Right cardiac atrium (tissue), 5 donors: ENCODE measurements at places on chromosomes 3 and 15. TPM values are rescaled to one million over a fixed set of nuclear protein-coding genes. Genes with fewer than 3 reads are reported as not detected.

DNA sequence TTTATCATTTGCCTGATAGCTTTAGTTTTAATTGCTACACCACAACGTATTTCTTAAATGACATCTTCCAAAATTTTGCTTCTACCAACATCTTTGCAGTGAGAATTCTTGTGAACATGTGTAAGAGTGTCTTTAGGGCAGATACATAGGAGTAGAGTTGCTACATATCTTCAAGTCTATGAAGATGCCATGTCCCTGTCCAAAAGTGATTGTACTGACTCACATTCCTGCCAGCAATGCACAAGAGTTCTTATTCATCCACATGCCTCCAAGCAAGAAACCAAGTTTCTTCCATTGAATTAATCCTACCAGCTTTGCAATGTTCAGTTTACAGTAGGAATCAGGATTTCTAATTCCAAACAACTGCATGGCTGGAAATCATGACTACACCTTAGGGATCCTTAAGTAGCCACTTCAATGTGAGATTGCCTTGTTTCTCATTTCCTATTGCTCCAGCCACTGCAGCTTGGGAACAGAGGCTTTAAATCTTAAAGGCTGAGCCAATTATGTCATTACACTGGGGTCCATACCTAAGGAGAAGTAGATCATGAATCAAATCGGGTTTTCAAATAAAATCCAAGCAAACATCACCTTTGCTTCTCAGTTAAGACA is 44.5 kb downstream of the BCL2L10 start:
- no peak for DNase-seq

GRCh38 chr3:158847452-158847821 is 45.6 kb downstream of the MFSD1 start:
- no peak for DNase-seq

DNA sequence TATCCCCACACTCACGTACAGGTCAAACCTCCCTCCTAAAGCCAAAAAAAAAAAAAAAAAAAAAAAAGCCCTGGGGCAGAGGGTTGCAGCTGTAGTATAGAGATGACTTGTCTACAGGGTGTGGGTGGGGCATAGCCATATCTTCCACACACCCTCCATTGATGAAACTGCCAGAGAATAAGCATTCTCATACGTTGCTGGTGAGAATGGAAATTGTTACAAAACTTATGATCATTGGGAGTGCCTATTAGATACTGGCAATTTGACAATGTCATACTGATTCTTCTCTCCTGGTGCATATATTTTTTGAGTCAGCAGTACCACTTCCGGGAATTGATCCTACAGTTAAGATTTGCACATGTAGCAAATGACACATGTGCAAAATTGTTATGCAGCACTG is 11.0 kb upstream of the CTNNB1 start:
- no peak for DNase-seq

DNA sequence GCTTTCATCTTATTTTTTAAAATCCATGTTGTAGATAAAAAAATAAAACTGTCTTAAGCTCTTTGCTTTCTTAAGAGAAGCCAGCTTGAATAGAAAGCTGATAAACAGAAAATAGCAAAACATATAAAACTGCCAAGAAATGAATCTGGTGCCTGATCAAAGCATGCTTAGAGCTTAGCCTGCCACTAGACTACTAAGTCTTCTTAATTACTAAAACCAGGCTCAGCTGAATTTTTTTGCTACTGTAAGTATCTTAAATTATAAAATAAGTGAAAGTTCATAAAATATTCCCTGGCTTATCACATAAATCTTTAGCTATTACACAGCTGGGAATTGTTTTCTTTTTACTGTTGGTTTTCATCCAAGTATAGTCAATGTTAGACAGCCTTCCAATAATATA is 803.9 kb downstream of the DIPK2A start:
- DNase-seq = no peak

DNA sequence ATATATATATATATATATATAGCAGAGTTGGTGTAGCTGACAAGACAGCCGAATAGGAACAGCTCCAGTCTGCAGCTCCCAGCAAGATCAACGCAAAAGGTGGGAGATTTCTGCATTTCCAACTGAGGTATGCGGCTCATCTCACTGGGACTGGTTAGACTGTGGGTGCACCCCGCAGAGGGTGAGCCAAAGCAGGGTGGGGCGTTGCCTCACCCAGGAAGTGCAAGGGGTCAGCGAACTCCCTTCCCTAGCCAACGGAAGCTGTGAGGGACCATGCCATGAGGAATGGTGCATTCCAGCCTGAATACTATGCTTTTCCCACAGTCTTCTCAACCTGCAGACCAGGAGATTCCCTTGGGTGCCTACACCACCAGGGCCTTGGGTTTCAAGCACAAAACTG is 81.7 kb upstream of the ST3GAL6 start:
- DNase-seq = no peak

GRCh38 chr15:90685591-90686434 is 31.3 kb upstream of the BLM start:
- no peak for DNase-seq

DNA sequence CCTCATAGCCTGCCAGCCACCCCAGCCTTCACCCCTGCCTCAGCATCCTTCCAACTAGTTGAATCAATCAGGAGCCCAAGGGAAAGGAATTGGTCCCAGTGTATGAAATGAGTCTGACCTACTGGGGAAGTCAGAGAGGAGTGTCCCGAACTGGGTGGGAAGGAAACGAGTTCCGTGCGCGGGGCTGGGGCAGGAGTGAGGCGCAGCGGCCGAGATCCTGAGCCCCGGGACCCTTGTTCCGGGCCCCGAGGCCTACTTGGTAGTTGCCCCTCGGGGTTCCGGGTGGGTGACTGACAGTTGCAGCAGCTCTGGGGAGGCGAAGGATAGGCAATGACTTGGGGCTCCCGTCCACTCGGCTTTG is 1.1 kb upstream of the PLCL2 start:
- DNase-seq = no peak

DNA sequence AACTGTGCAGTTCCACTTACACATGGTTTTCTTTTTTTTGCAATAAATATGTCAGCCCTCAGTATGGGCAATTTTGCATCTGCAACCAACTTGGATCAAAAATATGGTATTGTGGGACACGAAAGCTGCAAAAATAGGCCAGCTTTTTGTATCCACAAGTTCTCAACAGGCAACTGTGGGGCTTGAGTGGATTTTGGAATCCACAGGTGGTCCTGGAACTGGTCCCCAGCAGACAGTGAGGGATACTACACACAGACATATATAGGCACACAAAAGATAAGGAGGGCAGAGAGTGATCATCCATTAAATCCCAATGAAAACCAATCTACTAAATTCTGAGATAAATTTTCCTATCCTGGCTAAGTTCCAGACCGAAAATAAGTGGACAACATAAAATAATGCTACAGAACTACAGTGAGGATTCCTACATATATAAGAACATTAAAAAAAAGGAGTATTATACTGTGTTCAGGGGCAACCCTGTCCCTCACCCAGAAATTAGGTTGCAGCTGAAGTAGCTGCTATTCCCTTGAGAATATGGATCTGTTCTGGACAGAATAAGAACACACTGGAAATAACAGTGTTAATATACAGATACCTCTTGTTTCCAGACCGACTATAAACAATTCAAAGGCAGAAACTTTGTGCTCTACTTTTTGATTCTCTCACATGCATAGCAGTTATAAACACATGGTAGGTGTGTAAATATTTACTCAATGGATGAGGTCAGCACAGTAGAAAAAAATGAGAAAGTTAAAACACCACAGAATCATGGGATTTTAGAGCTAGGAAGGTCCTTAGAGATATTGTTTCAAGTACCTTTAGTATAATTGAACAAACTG is 25.4 kb downstream of the DENND4A start:
- no peak for DNase-seq

DNA sequence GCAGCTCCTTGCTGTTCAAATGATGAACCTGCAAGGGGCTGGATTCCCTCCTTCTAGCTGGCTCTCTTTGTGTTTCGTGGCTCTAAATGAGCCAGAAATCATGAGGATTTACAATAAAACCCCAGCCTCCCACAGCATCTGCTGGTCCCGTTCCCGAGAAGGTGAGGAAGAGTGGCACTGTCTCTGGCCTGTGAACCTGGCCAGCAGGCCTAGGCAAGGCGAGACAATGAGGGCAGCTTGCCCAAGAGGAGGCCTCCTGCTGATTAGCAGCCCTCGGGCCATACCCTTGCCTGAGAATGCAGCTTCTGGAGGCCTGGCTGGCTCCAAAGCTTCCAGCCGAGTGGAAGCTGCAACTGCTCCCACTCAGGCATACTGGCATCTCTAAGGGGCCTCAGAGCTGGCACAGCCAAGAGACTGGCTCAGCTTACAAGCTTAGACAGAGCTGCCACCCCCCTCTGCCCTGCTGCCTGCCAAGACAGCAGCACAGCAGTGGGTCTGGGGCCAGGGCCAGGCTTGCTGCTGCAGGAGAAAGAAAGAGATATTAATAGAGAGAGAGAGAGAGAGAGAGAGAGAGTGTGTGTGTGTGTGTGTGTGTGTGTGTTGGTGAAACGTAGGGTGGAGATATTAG is 76.5 kb downstream of the HMG20A start:
- DNase-seq = peak; percentile 94

DNA sequence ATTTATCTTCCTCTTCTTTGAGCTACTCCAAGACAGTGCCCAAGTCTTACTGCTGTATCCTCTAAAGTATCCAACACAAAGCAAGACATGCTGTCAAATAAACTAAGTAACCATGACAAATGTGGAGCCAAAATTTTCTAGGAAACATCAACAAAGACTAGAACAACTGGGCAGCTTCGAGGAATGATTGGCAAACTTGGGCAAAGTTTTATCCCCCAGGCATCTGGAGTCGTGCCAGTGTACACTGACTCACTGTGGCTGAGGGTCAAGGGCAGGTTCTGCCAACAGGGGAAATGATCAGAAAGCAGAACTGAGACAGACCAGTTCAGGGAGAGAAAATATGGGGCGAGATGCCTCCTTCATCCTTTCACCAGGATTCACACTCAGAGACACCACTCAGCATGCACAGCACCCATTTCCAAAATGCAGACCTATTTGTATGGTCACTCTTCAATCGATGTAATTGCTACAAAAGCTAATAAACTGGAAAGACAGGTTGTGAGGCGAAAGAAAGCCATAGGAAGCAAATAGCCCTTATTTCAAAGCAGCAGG is 65.8 kb downstream of the MB21D2 start:
- DNase-seq = peak; percentile 67

GRCh38 chr3:97895216-97895615 is 73.4 kb downstream of the CRYBG3 start:
- DNase-seq = no peak

GRCh38 chr3:34783876-34784275 is 855.4 kb upstream of the ARPP21 start:
- DNase-seq = no peak

- DNase-seq = no peak
Observed at GRCh38 chr3:169186596-169186995, 476.9 kb downstream of the MECOM start.

GRCh38 chr3:69499899-69500421 is 114.1 kb upstream of the FRMD4B start:
- DNase-seq = peak; percentile 83

DNA sequence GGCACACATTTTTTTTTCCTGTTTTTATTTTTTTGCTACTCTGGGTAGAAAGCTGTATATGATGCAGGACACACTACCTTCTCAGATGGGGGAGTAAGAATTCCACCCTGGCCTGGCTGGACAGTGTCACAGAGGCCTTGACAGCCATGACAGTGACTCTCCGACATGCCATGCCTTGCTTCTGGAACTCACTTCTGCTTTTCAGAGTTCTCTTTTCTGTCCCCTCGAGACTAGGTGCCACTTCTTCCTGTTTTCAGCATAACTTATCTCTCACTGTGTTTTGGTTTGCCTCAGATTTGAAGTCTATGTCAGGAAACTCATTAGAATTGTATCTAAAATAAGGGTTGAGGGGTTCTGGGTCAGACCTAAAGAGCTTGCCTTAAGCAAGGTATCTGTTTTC is 69.1 kb upstream of the SEC13 start:
- DNase-seq = no peak

DNA sequence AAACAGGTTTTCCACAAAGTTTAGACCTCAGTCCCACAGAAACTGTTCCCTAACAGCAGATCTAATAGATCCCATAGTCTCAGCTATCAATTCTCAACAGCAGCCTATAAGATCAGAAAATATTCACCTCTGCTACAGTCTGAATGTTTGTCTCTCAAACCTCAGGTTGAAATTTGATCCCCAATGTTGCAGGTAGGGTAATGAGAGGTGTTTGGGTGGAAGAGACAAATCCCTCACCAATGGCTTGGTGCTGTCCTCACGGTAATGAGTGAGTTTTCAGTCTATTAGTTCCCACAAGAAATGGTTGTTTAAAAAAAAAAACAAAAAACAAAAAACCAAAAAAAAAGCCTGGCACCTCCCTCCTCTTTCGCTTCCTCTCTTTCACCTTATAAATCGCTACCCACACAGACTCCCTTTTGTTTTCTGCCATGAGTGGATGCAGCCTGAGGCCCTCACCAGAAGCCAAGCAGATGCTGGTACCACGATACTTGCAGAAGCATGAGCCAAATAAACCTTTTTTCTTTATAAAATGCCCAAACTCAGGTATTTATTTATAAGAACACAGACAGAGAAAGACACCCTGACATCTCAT is 14.2 kb downstream of the ZNF280D start:
- DNase-seq = no peak

DNA sequence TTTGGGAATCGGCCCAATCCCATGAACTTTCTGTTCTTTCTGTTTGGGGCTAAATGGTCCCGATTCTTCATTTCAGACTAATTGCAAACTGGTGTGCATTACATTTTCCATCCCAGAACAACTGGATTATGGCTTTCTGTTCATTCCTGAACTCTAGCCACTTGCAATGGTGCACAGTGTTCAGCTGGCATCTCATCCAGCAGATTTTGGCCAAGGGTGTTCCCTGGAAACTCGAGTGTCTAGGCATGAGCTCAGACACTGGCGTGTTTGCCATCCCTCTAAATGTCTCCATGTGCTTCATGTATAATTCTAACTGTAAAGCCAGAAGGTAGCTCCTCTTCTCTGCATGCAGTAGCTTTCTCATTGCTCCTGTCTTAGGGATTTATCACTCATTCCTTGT is 97.1 kb upstream of the MYZAP start:
- peak; percentile 76 for DNase-seq

GOLGA8J gene
- total RNA-seq = 0.28 TPM

ZNF774 gene
- 6.4 TPM for total RNA-seq

PLS1 gene
- 1.2 TPM for total RNA-seq

FANCD2OS gene
- not detected for total RNA-seq

KBTBD13 gene
- total RNA-seq = 7.4 TPM

PLA2G4D gene
- total RNA-seq = not detected

FBXO40 gene
- total RNA-seq = 228 TPM

RARRES1 gene
- 149 TPM for total RNA-seq
